ENCODE measurements at places on chromosomes 12 and 14. TPM values are rescaled to one million over a fixed set of nuclear protein-coding genes. Genes with fewer than 3 reads are reported as not detected.

DNA sequence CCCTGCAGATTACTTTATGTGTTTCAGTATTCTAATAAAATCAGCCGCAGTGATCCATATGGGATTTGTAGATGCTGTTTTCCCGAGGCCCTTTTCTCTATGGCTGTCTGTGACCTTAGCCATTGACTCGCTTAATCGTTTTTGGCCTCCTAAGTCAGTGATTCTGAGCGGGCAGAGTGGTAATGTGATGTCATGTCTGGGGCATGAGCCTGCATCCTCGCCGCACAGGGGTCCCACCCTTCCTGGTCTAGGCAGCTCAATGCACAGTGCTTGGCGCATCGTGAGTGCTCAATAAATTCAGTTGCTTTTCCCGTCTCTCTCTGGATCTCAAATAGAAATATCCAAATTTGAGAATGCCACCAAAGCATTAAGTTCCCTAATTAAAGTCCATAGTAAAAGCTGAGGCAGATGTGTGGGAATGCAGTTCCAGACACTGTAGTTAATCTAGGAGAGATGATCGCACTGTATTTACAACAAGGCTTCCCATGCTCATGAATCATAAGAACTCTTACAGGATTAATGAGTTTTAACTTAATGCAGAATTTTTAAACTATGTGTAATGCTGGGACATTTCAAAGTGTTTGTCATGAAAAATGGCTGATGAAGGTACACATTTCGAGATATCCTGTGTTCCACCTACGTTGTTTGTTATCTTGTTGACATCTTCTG is 29.3 kb downstream of the HMGA2 start:
- no peak overlapping the region for H3K27ac ChIP-seq
- no peaks in the 10 kb centered on the region for H3K4me1 ChIP-seq
- H3K27me3 ChIP-seq, result no peaks in the 10 kb centered on the region
- no peaks in the 10 kb centered on the region for H3K36me3 ChIP-seq
- H3K4me3 ChIP-seq, result no peak overlapping the region

DNA sequence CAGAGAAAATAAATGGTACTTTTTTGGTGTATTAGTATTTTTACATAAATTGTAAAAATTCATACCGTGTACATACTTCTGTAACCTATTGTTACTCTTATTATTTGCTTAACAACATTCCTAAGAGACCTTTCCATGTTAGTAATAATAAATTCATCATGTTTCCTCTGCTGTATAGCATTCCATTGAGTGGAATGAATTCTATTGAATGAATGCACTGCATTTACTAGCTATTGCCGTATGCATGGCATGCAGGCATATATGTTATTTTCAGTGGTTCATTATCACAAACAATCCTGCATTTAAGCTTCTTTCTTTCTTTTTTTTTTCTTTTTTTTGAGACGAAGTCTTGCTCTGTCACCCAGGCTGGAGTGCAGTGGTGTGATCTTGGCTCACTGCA is 137.6 kb upstream of the TBX3 start:
- no peaks in the 10 kb centered on the region for H3K36me3 ChIP-seq
- no peak for DNase-seq
- no peak overlapping the region for H3K4me3 ChIP-seq
- no peak overlapping the region for H3K27ac ChIP-seq
- no peaks in the 10 kb centered on the region for H3K27me3 ChIP-seq

GRCh38 chr14:96143906-96144305 is 60.7 kb upstream of the BDKRB2 start:
- no peak for DNase-seq
- H3K27ac ChIP-seq, result no peak overlapping the region
- no peaks in the 10 kb centered on the region for H3K4me1 ChIP-seq
- H3K27me3 ChIP-seq, result no peaks in the 10 kb centered on the region
- no peaks in the 10 kb centered on the region for H3K36me3 ChIP-seq

LALBA gene
- total RNA-seq, result not detected
